ENCODE measurements at places on chromosomes 13 and 19. TPM values are rescaled to one million over a fixed set of nuclear protein-coding genes. Genes with fewer than 3 reads are reported as not detected.

DNA sequence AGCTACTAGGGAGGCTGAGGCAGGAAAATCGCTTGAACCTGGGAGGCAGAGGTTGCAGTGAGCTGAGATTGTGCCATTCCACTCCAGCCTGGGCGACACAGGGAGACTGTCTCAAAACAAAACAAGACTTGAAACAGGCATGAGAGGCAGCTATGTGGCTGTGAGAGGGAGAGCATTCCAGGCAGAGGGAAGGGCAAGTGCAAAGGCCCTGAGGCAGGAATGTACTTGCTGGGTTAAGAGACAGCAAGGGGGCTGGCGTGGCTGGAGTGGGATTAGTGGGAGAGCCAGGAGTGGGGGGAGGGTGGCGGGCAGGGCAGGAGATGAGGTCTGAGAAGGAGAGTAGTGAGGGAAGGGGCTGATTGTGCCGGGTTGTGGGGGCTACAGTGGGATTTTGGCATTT lies 21.3 kb downstream of the EXOC3L2 start:
- DNase-seq: no peak

Gene OVOL3
- total RNA-seq: not detected

Gene LDLR
- 45.6 TPM for total RNA-seq

DNA sequence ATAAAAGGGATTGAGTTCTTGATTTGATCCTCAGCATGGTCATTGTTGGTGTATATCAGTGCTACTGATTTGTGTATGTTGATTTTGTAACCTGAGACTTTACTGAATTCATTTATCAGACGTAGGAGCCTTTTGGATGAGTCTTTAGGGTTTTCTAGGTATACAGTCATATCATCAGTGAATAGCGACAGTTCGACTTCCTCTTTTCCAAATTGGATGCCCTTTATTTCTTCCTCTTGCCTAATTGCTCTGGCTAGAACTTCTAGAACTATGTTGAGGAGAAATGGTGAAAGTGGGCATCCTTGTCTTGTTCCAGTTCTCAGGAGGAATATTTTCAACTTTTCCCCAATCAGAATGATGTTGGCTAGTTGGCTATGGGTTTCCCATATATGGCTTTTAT lies 27.0 kb downstream of the POMP start:
- no peak for DNase-seq

Gene FCHO1
- 4.4 TPM for total RNA-seq

Gene AP1M2
- total RNA-seq: not detected

DNA sequence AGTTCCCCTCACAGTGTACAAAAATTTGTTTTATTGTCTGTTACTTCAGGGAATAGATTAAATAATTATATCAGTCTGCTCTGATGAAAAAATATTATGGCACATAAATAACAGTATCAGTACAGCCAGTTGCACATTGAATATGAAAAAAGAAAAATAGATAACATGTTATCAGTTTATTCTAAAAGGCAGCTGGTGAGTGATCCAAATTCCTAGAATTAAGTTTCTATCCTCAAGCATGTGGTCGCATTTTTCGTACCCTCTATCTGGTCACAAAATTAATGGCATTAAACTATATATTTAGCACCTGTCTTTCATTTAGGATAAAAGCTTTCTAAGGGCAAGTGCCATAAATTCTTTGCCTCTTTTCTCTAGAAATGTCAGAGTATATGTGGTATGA lies 944.8 kb upstream of the PCDH9 start:
- no peak for DNase-seq

Gene FLT3LG
- 3.6 TPM for total RNA-seq

Gene SMIM44
- total RNA-seq: not detected

GRCh38 chr19:46840498-46840942 lies 10.1 kb downstream of the AP2S1 start:
- no peak for DNase-seq

- no peak for DNase-seq
These were observed 15.1 kb upstream of the FFAR2 start for GRCh38 chr19:35432911-35433310.

DNA sequence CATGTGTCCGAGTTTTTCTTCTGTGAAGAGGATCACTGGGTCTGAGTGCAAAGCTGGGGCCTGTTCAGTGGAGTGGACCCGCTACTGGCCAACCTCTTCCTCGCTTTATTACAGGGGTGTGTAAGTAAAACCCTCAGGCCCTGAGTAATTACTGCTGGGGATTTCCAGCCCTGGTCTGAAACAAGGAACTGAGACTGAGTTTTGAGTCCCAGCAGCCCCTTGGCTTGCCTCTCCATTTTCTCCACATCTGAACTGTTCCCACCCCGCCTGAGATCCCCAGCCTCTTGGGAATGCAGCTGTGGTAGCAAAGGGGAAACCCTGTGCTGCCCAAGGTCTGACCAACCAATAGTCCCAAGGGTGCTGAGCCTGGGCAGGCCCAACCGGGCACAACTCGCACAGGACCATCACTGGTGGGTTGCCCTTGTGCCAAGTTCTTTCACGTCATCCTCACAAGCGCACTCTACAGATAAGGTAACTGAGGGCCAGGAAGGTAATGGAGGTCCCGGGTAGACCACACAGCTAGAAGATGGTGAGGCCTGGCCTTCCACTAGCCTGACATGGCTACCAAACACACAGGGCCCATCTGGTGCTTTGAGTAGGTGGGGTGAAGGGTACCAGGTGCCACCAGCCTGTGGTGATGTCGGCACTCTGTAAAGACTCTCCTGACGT lies 13.7 kb upstream of the SLC35E1 start:
- no peak for DNase-seq

Gene KASH5
- not detected for total RNA-seq

- no peak for DNase-seq
These were observed 54.9 kb upstream of the RFC3 start for GRCh38 chr13:33763021-33763420.

Gene CCDC8
- total RNA-seq: 4.6 TPM

DNA sequence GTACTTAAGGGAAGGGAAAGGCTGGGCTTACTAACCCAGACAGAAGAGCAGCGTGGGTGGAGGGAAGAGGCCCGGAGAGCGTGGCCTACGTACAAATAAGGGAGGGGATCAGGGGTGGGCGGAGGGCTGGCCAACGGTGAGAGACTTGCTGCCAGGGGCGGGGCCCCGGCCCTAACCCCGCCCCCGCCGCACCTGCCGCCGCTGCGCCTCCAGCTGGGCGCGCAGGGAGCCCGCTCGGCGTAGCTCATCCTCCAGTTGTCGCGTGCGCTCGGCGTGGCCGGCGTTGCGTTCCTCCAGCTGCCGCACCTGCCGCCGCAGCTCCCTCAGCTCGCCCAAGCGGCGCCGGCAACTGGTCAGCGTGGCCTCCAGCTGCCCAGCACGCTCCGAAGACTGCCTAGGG lies 5.7 kb downstream of the HOOK2 start:
- no peak for DNase-seq

GRCh38 chr13:90947976-90948375 lies 399.5 kb upstream of the MIR17HG start:
- DNase-seq: no peak

DNA sequence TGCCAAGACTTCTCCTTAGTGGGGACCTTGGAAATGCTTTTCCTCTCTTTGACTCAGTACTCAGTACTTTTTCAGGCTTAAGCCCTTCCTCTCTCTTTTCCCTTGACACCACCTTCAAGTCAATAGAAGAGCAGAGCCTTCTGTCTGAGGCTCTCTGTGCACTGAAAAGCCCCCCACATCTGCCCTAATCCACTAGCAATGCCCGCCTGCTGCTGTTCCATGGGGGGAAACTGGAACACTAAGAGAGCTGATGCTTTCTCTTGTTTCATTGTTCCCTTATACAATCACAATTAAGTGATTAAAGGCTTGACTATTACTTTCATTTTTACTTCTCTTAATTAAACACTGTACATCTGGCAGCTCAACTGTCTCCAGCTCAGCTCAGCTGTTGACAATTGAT lies 254.5 kb downstream of the SLITRK6 start:
- no peak for DNase-seq

Gene TMEM86B
- 1.5 TPM for total RNA-seq

DNA sequence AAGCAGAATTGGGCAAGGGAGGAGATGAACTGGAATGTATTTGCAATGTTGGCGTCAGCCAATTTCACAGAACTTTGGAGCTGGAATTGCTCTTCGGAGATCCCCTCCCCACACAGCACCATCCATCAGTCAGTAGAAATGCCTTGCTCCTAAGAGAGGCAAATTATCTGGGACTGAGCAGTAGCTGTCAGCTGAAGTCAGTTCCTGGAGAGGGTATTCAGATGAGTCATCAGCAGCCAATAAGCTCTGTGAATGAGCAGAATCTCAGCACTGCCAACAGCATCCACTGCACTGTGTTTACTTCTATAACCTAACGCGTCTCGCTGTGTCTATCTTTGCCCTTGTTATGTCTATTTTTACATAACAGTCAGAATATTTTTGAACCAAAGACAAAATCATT lies 213.7 kb downstream of the SLITRK5 start:
- no peak for DNase-seq

Gene STOML3
- not detected for total RNA-seq

DNA sequence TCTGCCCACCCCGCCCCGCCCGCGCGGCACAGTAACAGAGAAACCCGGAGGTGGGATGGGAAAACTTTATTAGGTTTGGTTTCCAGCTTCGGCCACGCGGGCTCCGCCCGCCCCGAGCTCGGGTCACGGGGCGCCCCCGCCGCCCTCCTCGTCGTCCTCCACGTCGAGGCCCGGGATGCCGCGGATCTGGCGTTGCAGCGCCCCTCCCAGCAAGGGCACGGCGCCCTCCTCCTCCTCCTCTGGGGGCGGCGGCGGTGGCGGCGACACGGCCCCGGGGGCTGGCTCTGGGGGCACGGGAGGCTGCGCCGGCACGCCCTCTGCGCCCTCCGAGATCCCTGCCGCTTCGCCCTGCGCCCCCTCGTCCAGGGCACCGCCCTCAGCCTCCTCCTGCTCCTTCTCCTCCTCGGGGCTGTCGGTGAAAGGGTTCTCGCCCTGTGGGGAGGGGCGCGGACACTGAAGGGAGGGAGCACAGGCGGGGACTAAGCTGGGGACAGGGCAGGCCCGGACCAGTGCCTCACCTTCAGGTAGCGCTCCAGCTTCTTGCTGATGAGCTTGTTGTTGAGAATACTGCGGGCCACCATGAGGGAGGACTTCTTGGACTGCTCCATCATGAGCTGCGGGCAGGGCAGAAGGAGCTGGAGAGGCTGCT lies 536 bp upstream of the AKAP8 start:
- no peak for DNase-seq

Gene SPRED3
- total RNA-seq: 0.60 TPM

DNA sequence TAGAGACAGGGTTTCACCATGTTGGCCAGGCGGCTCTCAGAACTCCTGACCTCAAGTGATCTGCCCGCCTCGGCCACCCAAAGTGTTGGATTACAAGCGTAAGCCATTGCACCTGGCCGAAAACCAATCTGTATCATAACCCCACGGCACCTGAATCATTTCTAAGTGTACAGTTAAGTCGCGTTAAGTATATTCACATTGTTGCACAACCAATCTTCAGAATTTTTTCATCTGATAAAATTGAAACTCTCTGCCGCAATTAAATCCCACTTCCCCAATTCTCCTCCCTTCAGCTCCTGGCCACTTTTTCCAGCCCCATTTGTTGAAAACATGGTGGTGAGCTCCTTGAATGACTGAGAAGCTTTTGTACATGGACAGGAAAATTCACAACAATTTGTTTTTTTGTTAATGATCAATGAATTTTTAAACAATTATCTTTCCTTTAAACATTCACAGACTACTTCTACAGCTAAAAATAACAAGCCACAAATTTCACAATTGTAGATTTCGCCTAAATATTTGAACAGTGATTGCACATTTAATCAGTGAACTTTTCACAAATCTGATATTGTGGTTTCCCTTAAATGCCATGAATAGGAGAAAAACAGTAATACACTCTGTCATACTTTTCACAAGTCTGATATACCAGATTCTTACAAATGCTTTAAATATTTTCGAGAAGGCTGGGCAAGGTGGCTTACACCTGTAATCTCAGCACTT lies 13.8 kb downstream of the FGF21 start:
- DNase-seq: no peak

DNA sequence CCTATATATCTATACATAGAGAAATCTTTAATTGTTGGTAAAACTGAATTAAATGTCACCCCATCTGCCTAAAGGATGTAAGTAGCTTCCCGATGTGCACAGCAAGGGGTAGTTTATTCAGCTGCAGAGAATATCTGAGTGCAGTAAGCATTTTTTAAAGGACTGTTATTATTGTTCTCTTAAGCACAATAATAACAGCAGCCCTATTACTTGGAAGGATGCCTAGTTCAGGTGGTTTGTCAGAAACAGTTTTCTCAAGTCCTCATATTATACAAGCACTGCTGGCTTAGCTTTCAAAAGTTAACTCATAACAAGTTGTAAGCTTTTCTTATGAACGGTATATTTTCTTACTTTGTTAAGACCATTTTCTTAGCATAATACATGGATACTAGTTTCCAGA lies 142.6 kb downstream of the CRYL1 start:
- DNase-seq: no peak

DNA sequence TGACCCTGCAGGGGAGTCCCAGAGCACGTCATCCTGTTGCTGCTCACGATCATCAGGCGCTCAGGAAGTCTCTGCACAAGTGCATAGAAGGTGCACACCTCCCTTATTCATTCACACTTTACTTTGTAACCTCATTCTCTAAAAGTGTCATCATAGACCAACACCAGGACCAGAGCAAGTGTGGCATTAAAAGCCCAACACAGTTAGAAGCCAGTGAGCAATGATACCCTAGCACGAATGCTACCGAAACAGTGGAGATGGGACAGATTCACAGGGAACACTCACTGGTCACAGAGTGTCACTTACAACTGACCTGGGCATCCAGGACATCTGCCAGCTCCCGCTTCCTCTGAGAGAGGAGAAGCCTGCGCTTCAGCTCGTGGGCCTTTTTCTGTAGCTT lies 17.0 kb downstream of the HAUS8 start:
- DNase-seq: no peak

Gene FFAR3
- total RNA-seq: 0.87 TPM

Gene ZNF709
- 4.8 TPM for total RNA-seq

Gene PLPP2
- total RNA-seq: 2.5 TPM

GRCh38 chr19:56619121-56619520 lies 23.8 kb upstream of the SMIM17 start:
- no peak for DNase-seq
